ENCODE measurements at places on chromosomes 16 and 17.
A peak's percentile ranks its signal among the peaks of the same experiment; 100 is the strongest.

DNA sequence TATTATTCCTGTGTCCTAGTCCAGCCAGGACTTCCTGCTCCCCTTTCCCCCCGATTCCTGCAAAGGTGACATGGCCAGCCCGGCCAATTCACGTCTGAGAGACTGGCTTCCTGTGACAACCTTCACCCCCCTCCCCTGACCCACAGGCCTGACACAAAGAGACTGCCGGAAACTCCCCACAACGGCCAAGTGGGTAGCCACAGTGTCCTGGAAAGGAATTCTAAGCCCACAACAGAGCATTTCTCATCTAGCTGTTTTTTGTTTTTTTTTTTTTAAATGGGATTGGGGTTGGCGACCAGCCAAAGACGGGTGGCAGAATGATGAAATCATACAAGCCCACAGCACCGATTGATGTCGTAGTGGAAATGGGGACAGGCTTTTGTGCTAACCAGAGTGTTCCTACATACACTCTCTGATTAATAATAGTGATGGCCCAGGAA is 2.8 kb upstream of the XAF1 start:
- no peak for DNase-seq

DNA sequence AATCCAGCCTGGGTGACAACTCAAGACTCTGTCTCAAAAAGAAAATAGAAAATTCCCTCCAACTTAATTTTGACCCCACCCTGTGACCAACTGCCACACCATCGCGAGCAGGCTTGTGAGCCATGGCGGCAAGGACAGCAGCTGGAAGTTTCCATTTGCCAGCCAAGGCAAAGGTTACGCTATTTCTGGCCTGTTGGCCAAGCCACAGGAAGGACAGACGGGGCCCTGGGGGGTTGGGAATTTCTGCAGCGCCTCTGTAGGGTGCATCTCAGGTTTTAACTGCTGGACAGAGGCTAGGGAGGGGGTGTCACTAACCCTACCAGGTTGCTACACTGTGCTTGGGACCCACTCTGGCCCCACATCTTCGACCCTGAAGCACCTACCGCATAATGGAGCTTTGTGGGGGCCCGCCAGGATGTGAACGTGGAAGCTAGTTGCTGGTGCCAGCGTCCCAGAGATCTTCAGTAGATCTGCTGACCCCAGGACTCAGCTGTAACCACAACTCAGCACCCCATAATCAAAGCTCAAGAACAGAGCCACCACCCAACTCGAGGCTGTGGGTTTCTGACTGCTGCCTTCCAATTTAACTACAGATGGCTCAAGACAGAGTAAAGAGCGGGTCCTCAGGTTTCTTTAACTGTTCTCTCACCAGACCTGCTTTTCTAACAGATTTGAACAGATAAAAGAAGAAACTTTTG is 10.9 kb downstream of the KIFC3 start:
- DNase-seq: no peak

GRCh38 chr17:77631307-77631706 is 327.2 kb upstream of the TNRC6C start:
- peak; percentile 20 for DNase-seq

DNA sequence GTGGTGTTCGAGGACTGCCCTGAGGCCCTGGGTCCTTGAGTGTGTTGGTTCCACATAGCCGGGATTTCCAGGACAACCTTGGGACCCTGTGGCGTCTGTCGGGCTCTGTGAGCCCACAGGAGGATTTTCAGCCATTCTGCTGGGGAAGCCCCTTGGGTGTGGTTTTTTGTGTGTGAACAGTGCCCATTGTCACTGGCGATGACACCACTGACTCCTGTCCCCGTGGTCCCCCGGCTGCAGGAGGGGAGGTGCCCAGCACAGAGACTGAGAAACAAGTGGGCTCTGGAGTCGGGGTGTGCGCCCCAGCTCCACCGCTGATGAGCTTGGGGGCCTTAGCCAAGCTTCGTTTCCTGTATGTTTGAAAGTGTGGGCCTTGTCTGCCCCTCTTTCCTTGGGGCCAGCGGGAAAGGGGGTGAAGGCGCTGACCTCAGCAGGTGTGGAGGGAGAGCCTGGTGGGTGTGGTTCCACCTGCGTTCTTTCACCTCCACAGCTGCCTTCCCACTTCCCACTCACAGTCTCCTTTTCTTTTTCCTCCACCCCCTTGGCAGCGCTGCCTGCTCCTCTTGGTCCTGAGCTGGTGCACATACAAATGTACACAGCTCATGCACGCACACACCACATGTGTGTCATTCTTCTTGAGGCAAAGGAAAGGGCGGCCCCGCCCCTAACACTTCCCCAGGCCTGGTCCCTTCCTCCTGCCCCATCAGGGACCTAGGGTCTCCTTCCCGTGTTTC is 16.1 kb downstream of the MGRN1 start:
- no peak for DNase-seq

DNA sequence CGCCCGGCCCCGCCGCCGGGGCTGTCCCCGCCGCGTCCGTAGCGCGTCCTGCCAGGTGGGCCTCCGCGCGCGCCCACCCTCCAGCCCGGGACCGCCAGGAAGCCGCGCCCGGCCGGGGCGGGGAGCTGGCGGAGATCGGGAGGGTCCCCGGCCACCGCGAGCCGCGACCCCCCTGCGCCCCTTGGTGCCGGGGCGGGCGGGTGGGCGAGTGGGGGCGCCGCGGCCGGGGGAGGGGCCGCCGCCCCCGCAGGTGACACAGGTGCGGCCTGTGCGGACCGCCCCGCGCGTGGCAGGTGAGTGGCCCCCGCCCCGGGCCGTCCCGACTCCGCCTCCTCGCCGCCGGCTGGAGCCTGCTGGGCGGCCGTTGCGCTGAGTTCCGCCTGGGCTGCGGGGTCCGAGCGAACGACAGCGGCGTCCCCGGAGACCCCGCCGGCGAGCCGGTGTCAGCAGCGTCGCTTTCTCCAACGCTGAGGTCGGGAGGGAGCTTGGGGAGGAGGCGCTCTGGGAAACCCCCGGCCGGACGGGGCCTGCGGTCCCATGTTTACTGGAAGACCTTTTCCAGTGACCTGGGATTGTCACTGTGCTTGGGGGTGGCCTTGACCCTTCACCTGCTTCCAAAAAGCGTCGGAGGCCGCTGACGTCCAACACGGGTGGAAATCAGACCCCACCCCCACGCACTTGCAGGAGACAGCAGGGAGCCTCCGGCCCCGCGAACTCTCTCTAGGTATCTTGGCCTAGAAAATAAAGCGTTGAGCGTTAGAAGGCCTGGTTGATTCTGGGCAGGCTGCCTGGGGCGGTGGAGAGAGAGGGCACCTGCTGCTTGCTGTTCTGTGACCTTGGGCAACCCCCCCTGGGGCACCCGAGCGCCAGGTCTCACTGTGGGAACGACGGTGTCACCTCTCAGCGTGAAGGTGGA is 542 bp downstream of the KLHL36 start:
- no peak for DNase-seq

- DNase-seq: no peak
These were observed at the start of gene FSCN2 for GRCh38 chr17:81527591-81528383. FSCN2 (plus strand) TSS chr17:81528377; CDS start chr17:81528532, 155 bp downstream.

GRCh38 chr16:11836650-11837244 is 14.6 kb downstream of the RSL1D1 start:
- DNase-seq: no peak

DNA sequence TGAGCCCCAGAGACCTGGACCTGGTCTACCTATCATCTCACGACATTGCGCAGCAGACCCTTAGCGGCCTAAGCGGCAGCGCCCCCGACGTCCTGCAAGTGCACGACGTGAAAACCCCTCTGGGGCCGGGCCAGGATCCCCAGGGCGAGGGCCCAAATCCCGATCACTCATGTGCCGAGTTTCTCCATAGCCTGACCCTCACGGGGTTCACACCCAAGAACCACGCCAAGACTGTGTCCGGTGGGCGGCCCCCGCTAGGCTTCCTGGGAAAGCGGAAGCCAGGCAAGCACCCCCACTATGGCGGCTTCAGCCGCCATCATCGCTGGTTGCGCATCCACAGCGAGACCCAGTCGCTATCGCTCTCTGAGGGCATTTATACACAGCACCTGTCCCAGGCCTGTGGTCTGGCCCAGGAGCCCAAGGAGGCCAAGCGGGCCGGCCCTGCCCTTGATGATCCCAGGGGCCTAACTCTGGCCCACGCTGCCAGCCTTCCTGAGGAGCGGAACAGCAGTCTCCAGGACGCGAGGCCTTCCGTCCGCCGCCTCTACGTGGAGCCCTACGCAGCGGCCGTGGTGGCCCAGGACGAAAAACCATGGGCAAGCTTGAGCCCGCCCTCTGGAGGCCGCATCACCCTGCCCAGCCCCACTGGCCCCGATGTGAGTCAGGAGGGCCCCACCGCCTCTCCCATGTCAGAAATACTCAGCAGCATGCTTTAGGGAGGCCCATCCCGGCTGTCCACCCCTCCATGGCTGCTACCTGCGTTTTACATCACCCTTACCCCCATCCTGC is 82.8 kb upstream of the NOG start:
- DNase-seq: no peak
